ENCODE measurements at places on chromosomes 7 and 10.

GRCh38 chr10:79353726-79354125 lies 6.5 kb downstream of the PPIF start:
- DNase-seq: no peak

DNA sequence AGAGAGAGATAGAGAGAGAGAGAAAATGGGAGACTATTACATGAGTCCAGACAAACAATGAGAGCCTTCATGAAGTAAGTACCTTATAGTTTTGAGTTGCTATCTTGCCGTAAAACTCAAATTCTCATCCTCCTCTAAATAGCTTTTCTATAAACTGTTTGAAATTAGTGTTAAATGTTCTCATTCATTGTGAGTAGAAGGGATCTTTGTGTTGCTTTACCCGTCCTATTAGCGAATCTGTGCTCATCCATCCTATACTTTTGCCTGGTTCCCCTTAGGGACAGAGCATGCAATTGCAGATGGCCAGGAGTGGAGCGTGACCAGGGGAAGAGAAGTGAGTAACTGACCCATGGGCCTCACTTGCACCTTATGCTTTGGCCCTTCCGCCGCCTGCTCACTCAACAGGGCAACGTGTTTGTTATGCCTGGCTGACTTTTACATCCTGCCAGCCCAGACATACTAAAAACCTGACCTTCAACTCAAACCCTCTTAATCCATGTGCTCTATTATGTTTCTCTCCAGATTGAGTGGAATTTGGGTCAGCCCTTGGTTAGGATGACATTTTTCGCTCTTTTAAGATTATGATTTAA lies 244.2 kb upstream of the YAE1 start:
- peak; percentile 30 for DNase-seq

GRCh38 chr10:20853276-20853675 lies 43.8 kb downstream of the NEBL start:
- DNase-seq: no peak

DNA sequence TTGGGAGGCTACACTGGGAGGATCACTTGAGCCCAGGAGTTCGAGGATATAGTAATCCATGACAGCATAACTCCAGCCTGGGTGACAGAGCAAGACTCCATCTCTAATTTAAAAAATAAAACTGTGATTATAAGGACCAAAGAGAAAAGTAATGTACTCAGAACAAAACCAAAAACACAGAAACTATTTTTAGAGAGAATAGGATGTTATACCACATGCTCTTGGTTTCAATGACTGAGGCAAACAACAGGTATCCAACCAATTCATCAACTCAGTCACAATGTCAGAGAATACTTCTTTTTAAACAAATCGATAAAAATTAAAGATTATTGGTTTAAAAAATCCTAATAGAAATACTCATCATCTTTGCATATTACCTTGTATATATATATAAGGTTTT lies 186.7 kb downstream of the TPK1 start:
- no peak for DNase-seq

GRCh38 chr10:127117125-127117524 lies 79.3 kb downstream of the INSYN2A start:
- peak; percentile 91 for DNase-seq

GRCh38 chr10:63593576-63593975 lies 72.4 kb downstream of the REEP3 start:
- no peak for DNase-seq

DNA sequence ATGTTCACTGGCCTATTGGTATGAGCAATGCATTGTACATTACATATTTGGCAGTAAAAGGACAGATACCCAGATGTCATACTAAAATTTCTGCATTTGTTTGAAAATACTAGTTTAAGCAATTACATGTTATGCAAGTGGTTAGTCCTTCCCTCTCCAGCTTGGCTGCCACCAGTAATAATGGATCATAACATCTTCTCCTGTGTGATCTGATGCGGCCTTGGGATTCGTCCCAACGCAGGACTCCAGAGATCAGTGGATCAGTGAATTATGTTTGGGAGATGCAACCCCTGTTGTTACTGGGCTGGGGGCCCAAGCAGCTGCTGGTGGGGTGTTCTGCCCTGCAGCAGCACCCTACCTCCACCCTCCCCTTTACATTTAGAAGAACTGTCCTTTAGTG lies 11.2 kb upstream of the PDK4 start:
- DNase-seq: no peak

DNA sequence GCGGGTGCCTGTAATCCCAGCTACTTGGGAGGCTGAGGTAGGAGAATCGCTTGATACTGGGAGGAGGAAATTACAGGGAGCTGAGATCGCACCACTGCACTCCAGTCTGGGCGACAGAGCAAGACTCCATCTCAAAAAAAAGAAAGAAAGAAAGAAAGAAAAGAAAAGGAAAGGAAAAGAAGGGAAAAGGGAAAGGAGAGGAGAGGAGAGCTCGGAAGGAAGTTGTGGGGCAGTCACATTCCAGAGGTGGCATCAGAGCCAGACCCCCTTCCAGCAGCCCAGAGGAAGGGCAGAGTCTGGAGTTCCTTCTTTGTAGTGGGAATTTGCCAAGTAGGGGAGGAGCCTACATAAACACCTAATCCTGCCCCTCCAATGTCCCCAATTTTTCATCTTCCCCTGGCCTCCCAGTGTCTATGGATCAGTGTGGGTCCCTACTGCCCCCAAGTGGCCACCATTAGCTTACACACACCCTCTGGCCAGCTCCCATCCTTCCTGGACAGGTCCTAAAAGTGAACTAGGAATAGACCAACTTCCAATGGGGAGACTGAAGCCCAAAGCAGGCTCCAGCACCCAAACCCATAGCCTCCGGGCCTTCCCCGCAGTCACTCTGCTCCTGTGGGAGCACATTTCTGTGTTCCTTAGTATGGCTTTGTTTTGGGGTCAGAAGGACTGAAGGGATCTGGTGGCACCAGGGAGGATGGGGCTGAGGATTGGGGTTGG lies 39.6 kb upstream of the HSPB1 start:
- peak; percentile 76 for DNase-seq

DNA sequence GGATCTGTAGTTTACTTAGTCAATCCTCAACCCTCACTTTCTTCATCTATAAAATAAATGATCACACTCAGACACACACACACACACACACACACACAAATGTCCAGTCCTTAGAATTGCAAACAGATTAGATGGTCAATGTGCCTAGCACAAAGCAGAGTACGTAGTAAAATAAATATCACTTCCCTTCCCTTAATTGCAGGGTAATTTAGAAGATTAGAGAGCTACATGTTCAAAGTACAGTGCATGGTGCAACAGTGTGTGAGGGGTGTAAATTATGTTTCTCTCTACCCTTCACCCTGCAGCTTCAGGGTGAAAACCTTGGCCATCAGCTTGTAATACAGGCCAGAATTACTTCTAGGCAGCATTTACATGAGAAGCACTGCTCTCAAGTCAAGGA lies 187.0 kb upstream of the GHITM start:
- DNase-seq: no peak

DNA sequence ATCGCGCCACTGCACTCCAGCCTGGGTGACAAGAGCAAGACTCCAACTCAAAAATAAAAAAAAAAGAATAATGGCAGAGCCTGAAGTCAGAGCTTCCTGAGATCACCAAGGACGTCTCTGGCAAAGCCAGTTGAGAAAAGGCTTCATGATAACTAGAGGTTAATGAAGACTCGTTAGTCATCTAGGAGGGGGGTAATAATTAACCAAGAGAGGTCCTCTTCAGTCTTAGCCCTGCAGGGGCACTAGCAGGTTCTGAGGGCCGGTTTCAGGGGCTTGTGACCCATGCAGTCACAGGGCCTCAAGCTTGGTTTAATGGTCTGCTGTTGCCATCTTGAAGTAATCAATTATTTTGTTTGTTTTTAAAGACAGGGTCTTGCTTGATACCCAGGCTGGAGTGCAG lies 28.6 kb upstream of the PROSER2 start:
- no peak for DNase-seq

DNA sequence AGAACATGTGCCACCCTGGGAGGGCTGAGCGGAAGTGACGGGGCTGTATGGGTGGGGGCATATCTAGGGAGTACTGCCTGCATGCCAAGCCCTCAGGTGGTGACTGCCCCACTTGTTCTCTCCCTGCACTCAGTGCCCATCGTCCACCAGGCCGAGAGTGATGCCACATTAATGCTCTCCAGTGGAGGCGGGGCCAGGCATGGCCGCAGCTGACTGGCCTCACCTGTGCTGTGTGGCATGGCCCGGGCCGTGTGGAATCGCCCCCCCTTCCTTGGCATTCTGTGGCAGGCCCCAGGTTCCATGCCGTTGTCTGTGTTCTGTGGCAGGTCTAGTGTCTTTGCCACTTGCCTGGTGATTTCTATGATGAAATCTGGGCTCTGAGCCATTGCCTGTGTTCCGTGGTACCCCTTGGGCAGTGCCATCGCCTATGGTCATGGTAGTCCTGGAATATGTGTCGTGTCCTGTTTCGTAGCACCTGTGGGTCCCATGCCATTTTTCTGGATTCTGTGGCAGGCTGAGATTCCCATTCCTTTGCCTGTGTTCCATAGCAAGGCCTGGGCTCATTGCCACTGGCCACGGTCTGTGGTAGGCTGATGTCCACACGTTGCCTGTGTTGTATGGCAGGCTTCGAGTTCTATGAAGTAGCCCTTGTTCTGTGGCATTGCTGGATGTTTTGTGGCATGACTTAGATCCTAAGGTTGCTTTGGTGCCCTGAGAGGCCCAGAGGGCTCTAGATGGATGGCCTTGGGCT lies 8.9 kb downstream of the FLNC start:
- no peak for DNase-seq

DNA sequence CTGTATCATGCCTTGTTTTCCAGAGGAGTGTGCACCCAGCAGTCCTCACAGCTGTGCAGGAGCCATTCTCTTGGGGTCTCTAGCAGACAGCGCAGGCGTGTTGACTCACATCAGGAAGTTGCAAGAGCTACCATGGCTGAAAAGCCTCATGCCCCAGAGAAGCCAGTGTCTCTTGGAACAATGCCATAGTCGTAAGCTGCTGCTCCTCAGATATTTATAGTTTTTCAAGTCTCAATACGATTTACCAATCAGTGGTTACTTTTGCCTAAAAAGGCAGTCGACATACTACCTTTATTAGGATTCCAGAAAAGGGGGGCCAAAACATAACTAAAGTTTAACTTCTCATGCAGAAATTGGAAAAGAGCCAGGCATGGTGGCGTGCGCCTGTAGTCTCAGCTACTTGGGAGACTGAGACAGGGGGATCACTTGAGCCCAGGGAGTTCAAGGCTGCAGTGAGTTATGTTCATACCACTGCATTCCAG lies 407.7 kb downstream of the PARD3 start:
- no peak for DNase-seq

DNA sequence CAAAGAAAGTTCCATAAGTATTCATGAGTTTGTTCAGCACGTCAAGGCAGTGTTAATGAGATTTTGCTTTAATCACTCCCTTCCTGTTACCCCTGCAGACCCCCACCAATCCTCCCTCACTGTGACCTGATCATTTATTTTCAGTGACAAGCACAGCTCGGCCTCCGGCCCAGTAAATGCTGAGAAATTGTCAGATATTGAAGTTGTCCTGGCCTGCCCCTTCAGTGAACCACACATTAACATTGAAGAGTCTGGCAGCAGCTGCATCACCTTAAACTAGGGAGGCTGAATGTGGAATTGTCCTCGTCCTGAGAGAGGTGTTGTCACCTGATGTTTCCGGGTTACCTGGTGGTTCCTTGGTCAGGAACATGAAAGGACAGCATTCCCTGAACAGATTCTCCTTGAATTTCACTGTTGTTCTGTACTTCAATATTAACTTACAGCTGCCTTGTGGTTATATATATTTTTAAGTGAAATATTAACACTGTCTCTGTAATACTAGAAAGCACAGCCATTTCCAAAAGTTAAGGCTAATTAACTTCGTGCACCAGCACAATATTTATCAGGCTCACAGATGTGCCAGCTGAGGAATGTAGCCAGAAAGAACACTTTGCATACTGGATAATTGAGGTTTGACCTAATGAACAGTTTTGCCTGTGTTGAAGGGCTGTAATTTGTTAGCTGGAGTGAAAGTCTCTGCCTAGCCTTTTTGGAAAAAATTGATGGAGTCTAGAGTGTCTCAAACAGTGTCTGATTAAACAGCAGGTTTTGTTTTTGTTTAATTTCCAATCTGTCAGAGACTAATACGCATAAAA lies 265.3 kb downstream of the HDAC9 start:
- DNase-seq: peak; percentile 4

DNA sequence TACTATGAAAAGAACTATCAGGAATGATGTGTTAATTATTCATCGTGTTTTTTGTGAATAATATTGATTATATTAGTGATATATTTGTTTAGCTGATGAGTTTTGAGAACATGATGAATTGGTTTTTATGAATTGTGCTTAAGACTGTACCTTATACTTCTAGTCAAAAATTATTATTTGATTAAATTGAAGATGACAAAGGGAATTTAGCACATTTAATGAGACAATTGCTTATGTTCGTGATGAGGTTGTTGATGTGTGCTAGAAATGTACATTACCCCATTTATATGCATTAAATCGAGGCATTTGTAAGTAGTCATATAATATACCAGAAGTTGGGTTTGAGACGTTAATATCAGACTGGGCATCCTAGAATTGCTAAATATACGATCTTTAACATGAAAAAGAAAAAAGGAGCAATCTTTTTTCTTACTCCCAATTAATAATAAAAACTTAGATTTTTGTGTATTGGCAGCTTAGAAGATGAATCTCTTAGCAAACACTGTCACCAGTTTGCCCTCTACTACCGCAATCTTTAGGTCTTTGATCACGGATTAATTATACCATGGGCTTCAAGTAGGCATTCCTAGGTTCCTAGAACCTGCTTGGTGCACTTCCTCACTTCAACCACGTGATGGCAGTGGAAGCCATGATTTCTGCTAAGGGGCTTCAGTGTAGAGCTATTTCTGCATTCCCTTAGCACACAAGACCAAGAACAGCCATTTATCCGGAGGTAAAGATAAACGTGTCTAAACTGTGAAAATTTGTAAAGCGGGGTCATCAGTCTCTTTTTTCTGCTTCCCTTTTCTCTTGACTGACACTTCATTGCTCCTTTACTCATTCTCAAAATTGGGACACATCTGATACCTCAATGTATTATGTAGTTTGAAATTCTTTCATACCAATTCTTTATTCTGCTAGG lies 1.6 kb downstream of the KLHDC10 start:
- peak; percentile 61 for DNase-seq

- no peak for DNase-seq
Observed at GRCh38 chr10:101611096-101611905, 23.2 kb downstream of the DPCD start.

- no peak for DNase-seq
Observed at GRCh38 chr7:136326045-136326609, 349.0 kb upstream of the MTPN start.

- no peak for DNase-seq
Observed at GRCh38 chr10:73262105-73262730, 9.8 kb upstream of the MRPS16 start.
